ENCODE measurements at places on chromosomes 5 and 9. TPM values are rescaled to one million over a fixed set of nuclear protein-coding genes. Genes with fewer than 3 reads are reported as not detected.
A peak's percentile ranks its signal among the peaks of the same experiment; 100 is the strongest.

CDH9 gene
- total RNA-seq: 0.24 TPM

SLC6A18 gene
- not detected for total RNA-seq

DNA sequence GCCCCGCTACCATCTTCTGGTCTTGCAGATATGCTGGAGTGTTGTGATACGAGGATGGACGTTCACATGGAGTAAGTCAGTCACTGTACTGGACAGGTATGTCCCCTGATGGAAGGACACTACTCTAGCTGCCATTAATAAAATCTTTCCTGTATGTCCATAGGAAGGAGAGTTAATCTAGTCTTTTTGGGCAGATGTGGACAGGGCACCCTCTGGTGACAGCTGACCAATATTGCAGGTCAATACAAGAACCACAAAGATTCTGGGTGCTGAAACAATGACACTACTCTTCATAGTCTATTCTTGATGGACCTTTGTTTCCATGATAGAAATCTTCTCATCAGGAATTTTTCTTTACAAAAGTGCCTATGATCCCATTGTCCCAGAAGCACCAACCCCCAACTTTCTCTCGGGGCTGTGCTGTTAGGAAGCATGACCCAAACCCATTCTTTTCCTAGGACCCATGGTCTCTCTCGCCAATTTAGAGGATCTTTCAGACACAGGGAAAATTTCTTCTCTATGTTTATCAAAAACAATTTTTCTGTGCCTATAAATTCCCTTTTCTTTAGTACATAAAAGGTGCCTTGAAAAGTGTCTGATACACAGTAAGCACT, 376.9 kb downstream of the DTWD2 start:
- no peak overlapping the region for H3K4me3 ChIP-seq
- no peaks in the 10 kb centered on the region for H3K4me1 ChIP-seq
- DNase-seq: peak; percentile 10
- no peaks in the 10 kb centered on the region for H3K36me3 ChIP-seq
- no peak overlapping the region for H3K27ac ChIP-seq

GRCh38 chr5:168935183-168935582, 356.0 kb upstream of the PANK3 start:
- no peak for DNase-seq
- no peaks in the 10 kb centered on the region for H3K4me1 ChIP-seq
- H3K27ac ChIP-seq: no peak overlapping the region
- H3K4me3 ChIP-seq: no peak overlapping the region
- H3K36me3 ChIP-seq: no peaks in the 10 kb centered on the region

DNA sequence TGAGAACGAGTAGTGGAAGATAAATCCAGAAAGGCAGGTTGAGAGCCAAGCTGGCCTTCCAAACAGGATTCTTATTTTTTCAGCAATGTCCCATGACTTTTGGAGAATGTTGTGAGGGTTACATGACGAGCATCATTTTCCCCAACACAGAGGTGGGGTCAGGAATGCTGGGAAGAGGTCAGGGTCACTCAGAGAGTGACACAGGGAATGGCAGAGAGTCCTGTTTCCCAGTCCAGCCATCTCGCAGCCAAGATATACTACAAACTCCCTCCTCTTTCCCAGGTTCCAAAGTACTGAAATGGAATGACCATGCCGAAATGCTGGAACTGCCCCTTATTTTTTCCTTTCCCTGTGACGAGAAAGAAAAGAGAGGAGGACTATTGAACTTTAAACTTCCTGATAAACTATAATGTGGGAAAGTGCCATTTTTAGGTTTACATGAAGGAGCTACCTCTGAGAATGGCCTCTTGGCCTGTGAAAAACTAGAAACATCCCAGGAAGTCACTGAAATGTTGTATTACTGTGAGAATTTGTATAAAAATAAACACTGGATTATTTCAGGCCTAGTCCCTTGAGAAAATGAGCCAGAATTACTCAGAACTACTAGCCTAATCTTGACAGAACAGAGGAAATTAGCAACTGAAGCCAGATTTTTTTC, 420.4 kb downstream of the CETN3 start:
- no peak overlapping the region for H3K27ac ChIP-seq
- DNase-seq: no peak
- H3K27me3 ChIP-seq: no peaks in the 10 kb centered on the region
- no peaks in the 10 kb centered on the region for H3K36me3 ChIP-seq

DNA sequence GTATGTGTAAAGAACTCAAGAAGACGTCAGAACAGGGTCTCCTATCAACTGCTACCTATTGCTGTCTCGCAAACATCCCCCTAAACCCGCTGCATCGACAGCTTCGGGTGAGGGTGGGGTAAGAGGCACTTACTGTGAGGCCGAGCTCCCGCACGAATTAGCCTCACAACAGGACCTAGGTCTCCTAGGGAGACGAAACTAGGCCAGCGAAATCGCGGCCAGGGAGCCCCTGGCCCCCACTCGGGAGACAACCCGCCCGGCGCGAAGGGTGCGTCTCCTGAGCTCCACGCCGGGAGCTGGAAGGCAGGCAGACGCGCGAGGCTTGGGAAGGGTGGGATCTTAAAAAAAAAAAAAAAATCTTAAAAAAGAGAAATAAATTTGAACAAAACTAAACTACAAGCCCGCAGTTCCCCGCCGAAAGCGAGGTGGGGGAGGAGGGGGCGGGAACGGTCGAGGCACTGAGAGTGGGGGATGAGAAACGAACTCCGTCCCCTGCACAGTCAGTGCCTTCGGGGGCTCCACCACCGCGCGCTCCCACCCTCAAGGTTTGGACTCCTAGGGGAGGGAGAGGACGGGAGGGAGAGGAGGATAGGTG, 33.0 kb upstream of the NFIB start:
- no peak overlapping the region for H3K4me3 ChIP-seq
- no peak overlapping the region for H3K27ac ChIP-seq
- peaks cover 93% of the 10 kb centered on the region for H3K27me3 ChIP-seq
- no peak for DNase-seq
- H3K4me1 ChIP-seq: peaks cover 14% of the 10 kb centered on the region

GRCh38 chr5:53927668-53928247, 367.3 kb downstream of the NDUFS4 start:
- DNase-seq: no peak
- H3K4me3 ChIP-seq: no peak overlapping the region
- no peaks in the 10 kb centered on the region for H3K27me3 ChIP-seq

DNA sequence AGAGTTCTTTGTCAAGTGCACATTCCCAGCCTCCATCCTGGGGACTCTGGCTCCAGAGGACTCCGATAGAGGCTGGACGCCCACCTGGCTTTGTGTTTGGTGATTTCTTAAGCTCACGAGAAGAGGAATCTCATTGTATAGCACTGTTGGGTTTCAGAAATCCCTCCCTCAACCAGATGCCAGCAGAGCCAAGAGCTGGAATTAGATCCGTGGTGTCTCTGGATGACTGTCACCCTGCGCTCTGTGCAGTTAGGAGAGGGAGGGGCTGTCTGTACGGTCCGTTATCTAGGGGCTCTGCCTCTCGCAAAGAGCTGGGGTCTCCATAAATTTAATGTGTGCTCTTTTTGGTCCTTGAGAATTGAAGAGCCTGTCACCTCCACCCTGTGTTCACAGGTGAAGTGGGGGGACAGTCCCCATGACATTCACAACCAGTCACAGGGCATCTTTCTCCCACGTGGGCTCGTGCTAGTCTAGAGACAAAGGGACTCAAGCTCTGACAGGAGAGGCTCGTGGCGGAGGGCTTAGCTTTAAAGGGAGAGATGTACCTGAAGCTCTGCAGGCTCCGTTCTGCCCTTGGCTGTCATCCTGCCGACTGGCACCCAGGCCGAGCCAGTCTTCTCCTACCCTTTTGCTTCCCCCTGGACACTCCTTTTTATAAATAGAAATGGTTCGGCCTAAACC, 41.4 kb downstream of the FAM78A start:
- H3K4me3 ChIP-seq: no peak overlapping the region
- peaks cover 15% of the 10 kb centered on the region for H3K36me3 ChIP-seq
- no peak for DNase-seq
- H3K27ac ChIP-seq: no peak overlapping the region
- no peaks in the 10 kb centered on the region for H3K27me3 ChIP-seq

HBEGF gene
- total RNA-seq: 1.7 TPM

- DNase-seq: no peak
- no peaks in the 10 kb centered on the region for H3K4me1 ChIP-seq
- no peak overlapping the region for H3K4me3 ChIP-seq
- H3K27ac ChIP-seq: no peak overlapping the region
- H3K27me3 ChIP-seq: no peaks in the 10 kb centered on the region
Measured at GRCh38 chr5:5767286-5767928, 344.9 kb downstream of the ICE1 start.

DNA sequence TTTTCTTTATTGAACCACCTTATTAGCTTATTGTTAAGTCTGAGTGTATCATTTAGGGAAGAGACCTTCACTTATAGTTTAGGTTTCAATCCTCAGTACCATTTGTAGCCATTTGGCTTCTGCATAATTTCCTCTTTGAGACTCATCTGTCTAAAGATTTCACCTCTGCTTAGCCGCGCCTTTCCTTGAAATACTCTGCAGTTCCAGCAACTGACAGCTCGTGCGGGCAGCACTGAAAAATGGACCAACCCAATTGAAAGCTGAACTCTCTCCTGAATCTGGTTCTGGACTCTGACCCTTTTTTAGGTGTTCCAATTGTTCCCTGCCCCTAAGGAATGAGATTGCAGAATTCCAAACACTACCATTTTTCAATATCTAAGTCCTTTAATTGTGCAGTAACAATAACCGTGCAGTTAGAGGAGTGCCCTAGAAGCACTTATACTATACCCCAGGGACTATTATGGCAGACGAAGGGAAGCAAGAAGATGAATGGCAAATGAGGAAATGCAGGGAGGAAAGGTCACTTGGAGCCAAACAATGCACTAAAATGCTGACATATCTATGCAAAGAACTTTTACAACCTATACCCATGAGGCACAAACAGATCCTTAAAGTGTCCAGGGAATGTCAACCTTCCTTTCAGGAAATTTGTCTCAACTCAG, 50.1 kb upstream of the PDE4D start:
- no peaks in the 10 kb centered on the region for H3K4me1 ChIP-seq
- no peak for DNase-seq
- H3K36me3 ChIP-seq: no peaks in the 10 kb centered on the region
- no peak overlapping the region for H3K4me3 ChIP-seq
- no peaks in the 10 kb centered on the region for H3K27me3 ChIP-seq

RPP25L gene
- total RNA-seq: 24.5 TPM

GRCh38 chr9:76637416-76637815, 126.8 kb upstream of the PCA3 start:
- 0 out of 2 replicates have a peak, but pooled peaks cover 9% of the 10 kb centered on the region for H3K4me1 ChIP-seq
- no peaks in the 10 kb centered on the region for H3K27me3 ChIP-seq
- no peaks in the 10 kb centered on the region for H3K36me3 ChIP-seq
- no peak overlapping the region for H3K27ac ChIP-seq
- DNase-seq: no peak

MYORG gene
- total RNA-seq: 22.4 TPM

- H3K27ac ChIP-seq: no peak overlapping the region
- DNase-seq: no peak
- peaks cover 7% of the 10 kb centered on the region for H3K27me3 ChIP-seq
- no peaks in the 10 kb centered on the region for H3K36me3 ChIP-seq
Measured at GRCh38 chr5:178688551-178688950, 41.9 kb downstream of the ZNF354A start.

HNRNPH1 gene
- 807 TPM for total RNA-seq

MIER3 gene
- total RNA-seq: 63.5 TPM

- DNase-seq: peak; percentile 72
- H3K4me1 ChIP-seq: peaks cover 24% of the 10 kb centered on the region
- H3K4me3 ChIP-seq: no peak overlapping the region
- H3K27ac ChIP-seq: no peak overlapping the region
- no peaks in the 10 kb centered on the region for H3K36me3 ChIP-seq
Measured at GRCh38 chr9:107751567-107752210, 262.1 kb upstream of the KLF4 start.

DNA sequence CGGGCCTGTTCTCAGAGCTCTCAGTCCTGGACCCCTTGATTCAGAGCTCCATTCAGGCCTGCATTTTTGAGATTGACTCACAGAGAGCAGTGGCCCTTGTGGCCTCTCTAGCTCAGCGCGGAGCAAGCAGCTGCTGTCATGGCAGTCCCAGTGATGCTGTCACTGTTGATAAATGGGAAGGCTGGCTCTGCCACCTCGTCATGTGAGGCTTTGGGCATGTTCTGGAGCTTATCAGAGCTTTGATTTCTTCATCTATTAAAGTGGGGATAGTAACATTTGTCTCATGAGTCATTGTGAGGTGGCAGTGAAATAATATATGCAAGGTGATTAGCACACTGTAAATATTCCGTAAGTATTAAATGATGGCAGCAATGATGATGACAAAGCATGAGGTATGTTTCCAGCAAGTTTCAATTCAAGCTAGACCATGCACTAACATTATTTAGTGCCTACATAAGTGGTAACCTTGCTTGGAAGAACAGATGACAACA, 126.4 kb upstream of the CXCL14 start:
- no peak overlapping the region for H3K4me3 ChIP-seq
- DNase-seq: no peak
- no peaks in the 10 kb centered on the region for H3K36me3 ChIP-seq

DNA sequence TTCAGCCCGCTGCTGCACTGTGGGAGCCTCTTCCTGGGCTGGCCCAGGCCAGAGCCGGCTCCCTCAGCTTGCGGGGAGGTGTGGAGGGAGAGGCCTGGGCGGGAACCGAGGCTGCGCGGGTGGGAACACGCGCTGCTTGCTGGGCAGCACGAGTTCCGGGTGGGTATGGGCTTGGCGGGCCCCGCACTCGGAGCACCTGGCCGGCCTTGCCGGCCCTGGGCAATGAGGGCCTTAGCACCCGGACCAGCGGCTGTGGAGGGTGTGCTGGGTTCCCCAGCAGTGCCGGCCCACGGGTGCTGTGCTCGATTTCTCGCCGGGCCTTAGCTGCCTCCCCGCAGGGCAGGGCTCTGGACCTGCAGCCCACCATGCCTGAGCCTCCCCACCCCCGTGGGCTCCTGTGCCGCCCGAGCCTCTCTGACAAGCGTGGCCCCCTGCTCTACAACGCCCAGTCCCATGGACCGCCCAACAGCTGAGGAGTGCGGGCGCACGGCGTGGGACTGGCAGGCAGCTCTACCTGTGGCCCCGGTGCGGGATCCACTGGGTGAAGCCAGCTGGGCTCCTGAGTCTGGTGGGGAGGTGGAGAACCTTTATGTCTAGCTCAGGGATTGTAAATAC, 1366.4 kb upstream of the NUDT12 start:
- H3K4me1 ChIP-seq: no peaks in the 10 kb centered on the region
- H3K4me3 ChIP-seq: no peak overlapping the region
- DNase-seq: no peak
- no peaks in the 10 kb centered on the region for H3K27me3 ChIP-seq
- no peak overlapping the region for H3K27ac ChIP-seq

- H3K27ac ChIP-seq: no peak overlapping the region
- H3K4me1 ChIP-seq: peaks cover 77% of the 10 kb centered on the region
- no peaks in the 10 kb centered on the region for H3K27me3 ChIP-seq
- no peak overlapping the region for H3K4me3 ChIP-seq
Measured at GRCh38 chr5:143558048-143558447, 154.6 kb upstream of the NR3C1 start.

All from HepG2 (cell line).